Stimulated activated CD4-positive, alpha-beta T cell treated with anti-CD3 and anti-CD28 coated beads, Interleukin-2, amount 100 ng/mL, for 24 hours (primary cell): ENCODE measurements at places on chromosomes 11 and 22.

DNA sequence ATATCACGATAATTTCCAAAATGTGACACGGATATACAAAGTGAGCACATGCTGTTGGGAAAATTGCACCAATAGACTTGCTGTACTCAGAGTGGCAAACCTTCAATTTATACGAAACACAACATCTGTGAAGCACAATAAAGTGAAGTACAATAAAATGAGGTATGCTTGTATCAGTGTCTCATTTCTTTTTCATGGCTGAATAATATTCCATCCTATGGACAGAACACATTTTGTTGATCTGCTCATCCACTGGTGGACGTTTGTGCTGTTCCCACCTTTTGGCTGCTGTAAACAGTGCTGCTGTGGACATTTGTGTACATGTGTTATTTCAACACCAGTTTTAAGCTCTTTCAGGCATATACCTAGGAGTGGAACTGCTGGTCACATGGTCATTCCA is 78.7 kb upstream of the CCND1 start:
- DNase-seq: no peak

- no peak for DNase-seq
Measured at GRCh38 chr22:44913198-44913983, 96.4 kb downstream of the PHF21B start.

DNA sequence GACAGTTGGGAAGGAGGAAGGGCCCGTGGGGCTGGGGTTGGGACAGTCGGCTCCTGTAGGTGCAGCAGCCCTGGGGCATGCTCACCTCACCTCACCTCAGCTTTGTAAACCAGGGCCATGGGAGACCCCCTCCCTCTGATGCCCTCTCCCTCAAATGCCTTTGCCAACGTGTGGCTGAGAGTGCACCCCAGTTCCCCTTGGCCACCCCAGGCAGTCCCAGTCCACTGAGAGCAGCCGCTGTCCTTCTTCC is 4.2 kb upstream of the NEAT1 start:
- no peak for DNase-seq

DNA sequence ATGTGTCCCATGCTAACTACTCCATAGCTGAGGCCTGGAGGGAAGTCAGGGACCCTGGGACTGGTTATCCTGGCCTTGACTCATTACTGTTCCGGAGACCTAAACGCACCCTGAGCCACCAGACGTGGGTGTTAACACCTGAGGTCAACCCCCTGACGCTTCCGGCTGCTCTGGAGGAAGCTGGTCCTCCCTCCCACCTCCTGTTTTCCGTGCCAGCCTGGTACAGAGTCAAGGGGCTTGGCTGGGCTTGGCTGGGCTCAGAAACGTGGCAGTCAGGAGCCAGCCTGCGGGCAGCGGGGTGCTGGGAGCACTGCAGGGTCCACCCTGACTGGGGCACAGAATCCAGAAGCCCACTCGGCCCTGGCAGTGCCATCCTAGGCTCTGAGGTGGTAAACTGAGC is 2.6 kb downstream of the TMPRSS4 start:
- no peak for DNase-seq

GRCh38 chr11:78299000-78299710 is 110.4 kb downstream of the USP35 start:
- no peak for DNase-seq

DNA sequence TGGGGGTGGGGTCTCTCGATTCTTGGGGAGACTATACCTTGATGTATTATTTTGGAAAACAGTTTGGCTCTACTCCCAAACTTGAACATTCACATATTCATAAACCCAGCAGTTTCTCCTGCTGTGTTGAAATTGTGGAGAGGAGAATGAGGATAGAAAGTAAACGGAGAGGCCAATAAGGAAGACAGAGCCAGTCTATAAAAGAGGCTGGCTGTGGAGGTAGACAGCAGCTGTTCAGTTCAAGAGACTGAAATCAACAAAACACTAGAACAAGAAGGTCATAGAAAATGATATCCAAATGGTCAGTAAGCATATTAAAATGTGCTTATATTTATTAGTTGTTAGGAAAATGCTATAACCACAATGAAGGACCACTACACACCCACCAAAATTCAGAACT is 1.9 kb upstream of the MOGAT2 start:
- no peak for DNase-seq

DNA sequence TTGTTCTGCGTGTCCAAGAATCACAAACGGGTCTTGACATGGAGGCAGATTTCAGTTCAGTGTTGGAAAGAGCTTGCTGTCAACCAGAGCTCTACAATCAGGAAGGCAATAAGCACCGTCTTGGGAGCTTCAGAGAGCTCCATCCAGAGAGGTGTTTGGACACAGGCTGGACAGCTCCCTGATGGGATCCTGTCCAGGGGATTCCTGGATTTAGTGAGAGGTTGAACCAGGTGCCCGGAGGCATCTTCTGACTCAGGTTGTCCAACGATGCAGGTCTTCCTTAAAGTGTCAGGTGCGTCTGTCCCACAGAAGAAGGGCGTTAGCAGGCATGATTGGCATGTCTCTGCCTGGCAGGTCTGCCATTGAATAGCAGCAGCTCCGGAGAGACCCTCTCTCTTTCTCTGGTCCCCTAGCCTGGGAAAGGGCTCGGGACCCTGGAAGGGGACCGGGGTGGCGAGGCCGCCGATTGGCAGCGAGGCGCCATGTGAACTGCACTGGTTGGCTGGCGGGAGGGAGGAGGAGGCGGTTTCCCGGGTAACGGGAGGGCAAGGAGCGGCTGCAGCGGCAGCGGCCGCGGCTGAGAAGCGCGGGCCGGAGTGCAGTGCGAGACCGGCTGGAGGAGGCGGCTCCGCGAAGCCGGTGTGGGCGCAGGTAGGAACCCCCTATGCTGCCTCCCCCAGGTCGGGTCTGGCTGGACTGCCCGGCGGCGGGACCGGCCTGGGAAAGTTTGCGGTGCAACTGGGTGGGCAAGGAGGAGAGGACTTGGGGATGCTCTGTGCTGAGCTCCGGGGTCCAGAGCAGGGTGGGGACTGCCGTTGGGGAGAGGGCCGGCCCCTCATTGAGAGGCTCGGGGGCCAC is 104.1 kb upstream of the E2F8 start:
- DNase-seq: peak; percentile 3

GRCh38 chr11:46361283-46362155 is 14.3 kb downstream of the DGKZ start:
- DNase-seq: peak; percentile 69

- no peak for DNase-seq
Measured at GRCh38 chr11:75598900-75599299, 36.8 kb downstream of the SERPINH1 start.

DNA sequence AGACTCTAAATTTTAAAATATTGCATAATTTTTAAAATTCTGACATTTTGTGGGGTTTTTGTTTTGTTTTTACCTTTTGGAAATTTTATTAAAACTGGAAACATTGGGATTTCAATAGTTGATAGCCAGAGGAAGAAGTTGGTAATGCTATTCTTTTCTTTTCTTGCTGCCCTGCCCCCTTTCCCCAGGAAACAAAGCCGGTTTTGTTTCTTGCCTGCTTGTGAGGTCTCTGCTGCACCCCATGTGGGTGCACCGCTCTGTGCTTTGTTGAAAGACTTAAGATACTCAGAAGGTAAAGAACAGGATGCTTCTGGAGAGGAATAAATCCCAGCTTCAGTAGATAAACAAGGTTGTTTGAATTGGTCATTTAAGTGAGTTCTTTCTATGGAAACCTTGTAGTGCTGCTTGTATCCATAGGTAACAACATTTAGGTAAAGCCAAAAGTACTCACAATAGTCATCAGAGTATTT is 87.5 kb downstream of the YAP1 start:
- DNase-seq: no peak

DNA sequence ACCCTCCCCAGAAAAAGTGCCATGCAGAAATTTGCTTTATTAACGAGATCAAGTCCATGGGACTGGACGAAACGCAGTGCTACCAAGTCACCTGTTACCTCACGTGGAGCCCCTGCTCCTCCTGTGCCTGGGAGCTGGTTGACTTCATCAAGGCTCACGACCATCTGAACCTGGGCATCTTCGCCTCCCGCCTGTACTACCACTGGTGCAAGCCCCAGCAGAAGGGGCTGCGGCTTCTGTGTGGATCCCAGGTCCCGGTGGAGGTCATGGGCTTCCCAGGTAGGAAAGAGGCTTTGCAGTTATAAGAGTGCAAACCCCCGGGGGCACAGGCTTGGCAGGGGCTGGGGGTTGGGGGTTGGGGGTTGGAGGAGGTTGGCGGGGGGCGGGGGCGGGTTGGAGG is 4.2 kb downstream of the APOBEC3H start:
- DNase-seq: no peak

DNA sequence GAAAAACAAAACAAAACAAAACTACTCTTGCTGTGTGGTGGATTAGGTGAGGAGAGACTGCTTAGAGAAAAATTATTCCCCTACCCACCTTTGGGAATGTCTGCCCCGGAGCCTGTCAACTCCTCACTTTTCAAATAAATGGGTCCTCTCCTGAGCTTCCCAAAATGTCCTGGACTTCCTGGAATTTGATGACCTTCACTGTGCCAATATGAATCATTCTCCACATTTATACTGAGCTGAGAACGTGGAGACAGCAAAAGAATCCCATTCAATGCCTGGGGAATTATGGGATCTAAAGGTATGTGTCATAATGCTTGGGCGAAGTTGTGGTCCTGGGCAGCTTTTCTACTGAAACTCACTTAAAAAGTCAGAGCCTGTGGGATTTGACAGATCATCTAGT is 136.8 kb downstream of the KIF18A start:
- DNase-seq: no peak

GRCh38 chr22:38346506-38346905 is 29.3 kb upstream of the CSNK1E start:
- no peak for DNase-seq

DNA sequence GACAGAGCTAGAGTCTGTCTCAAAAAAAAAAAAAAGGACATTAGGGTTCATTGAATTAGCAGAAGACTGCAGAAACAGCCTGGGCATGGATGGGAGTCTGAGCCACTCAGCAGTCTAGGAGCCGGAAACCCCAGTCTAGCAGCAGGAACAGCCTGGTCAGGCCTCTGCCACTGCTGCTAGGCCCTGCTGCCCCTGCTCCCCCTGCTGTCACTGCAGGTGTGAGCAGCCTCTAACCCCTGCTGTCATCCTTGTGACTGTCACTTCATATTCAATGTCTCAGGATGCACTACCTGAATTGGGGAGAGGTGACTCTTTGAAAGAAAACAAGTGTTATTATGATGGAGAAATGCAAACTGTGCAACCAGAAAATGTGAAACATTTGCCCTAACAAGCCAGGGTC is 7.0 kb upstream of the DDX17 start:
- DNase-seq: no peak

GRCh38 chr11:31437742-31438435 is 68.2 kb downstream of the DNAJC24 start:
- no peak for DNase-seq

DNA sequence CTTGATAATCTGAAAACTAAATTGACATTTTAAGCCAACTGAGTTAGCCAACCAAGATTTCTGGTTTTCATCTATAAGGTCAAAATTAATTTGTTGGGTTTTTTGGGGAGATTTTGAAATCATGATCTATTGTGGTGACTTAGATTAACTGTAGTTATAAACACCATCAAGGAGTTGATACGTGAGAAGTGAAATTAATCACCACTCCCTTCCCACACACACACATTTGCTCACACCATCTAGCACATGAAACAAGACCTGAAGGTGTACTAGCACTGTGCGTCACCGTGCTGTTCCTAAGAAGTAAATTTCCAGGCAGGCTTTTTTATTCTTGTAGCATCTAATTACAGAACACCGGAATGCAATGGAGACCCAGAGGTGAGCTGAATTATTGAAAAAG is 2.1 kb downstream of the OR5B21 start:
- no peak for DNase-seq

DNA sequence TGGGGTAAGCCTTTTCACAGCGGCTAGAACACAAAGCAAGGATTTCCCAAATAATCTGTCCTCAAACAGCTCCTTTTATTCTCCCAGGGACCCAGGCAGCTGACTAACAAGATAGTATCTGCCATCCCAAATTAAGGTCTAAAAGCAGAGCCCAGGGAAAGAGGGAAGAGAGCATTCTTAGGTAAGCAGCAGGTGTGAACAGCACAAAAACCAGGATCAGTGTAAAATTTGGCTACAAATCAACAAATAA is 79.9 kb downstream of the RBMXL2 start:
- no peak for DNase-seq

- peak; percentile 59 for DNase-seq
Measured at GRCh38 chr11:128884703-128885338, 6.3 kb upstream of the KCNJ5 start.

GRCh38 chr11:101803651-101804050 is 111.2 kb upstream of the CEP126 start:
- DNase-seq: no peak

DNA sequence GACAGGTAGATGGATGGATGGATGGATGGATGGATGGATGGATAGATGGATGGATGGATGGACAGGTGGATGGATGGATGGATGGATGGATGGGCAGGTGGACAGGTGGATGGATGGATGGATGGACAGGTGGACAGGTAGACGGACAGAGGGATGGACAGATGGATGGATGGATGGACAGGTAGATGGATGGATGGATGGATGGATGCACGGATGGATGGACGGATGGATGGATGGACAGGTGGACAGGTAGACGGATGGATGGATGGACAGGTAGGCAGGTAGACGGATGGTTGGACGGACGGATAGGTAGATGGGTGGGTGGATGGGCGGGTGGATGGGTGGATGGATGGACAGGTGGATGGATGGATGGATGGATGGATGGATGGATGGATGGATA is 24.3 kb downstream of the PDGFB start:
- no peak for DNase-seq

- DNase-seq: no peak
Measured at GRCh38 chr22:41668971-41669911, 19.4 kb downstream of the SNU13 start.

DNA sequence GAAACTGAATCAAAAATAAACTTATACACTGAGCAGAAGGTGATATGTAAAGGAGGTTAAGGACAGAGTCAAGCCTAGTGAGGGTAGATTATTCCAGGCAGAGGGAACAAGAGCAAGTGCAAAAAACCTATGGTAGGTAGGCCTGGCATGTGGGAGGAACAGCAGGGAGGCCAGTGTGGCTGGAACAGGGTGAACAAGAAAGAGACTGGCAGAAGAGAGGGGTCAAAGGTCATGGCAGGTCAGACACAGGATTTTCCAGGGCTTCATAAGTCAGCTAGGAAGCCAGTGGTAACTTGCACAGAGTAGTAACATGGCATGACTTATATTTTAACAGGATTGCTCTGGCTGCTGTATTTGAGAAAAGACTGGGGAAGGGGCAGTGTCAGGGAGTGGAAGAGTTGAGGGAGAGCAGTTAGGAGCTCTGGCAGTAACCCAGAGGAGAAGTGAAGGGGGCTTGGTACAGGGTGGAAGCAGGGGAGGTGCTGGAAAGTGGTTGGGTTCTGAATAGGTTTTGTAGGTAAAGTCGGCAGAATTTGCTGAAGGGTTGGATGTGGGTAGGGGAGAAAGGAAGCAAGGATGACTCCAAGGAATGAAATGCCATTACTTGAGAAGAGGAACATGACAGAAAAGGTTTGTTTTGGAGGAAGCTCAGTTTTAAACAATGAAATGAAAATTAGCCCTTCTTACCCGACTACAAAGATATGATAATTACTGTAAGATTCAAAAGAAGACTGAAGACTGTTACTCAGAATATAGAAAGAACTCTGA is 86.2 kb downstream of the ZNRF3 start:
- DNase-seq: no peak
